Epithelial cell of prostate (primary cell): ENCODE measurements at places on chromosomes 5 and 9.
A peak's percentile ranks its signal among the peaks of the same experiment; 100 is the strongest.

DNA sequence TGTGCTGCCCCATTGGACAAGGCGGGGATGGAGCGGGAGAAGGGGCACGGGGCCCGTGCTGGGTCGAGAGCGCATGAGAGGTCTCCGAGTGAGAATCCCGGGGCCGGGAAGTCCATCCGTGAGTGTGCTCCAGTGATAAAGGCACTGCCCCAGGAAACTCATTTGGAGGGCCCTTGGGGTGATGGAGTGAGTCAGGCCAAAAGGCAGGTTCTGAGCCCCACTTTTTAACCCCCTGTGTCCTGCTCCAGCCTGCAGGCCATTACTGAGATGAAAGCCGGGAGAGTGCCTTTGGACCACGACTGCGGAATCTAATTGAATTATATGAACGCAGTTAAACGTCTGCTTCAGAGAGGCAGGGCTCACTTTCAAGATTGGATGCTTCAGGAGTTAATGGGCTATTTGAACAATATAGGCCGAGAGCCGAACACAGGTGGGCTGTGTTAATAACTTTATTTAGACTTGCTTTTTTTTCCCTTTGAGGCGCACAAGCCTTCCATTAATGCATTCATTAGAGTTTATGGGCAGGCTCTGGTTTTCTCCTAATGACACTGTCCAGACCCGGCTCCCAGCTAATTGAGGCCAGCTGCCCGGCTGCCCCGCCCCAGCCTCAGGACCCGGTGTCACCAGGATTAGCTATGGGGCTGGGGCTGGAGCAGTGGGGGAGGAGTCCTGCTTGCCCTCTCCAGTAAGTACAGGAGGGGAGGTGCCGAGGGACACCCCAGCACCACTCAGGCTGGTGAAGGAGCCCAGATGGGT lies 79.1 kb upstream of the LMX1B start:
- no peak for DNase-seq

DNA sequence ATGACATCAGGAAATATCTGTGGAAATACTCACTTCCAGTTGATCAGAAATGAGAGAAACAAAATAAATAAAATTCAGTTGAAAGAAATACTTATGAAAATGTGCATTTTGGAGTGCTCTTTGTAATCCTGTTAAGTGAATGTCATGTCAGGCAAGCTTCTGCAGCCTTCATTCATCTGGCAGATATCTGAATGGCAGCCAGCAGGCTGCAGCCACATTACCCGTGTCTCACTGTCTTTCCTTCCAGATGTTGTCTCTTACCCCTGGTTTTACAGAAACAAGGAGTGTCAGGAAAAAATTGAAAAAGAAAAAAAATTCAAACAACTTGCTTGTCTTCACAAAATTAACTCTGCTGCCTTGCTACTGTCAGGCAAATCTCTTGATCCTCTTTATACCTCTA lies 445.0 kb upstream of the RIOK2 start:
- DNase-seq: no peak

- DNase-seq: no peak
Measured at GRCh38 chr5:141533897-141534296, 45.0 kb downstream of the PCDHGC5 start.

DNA sequence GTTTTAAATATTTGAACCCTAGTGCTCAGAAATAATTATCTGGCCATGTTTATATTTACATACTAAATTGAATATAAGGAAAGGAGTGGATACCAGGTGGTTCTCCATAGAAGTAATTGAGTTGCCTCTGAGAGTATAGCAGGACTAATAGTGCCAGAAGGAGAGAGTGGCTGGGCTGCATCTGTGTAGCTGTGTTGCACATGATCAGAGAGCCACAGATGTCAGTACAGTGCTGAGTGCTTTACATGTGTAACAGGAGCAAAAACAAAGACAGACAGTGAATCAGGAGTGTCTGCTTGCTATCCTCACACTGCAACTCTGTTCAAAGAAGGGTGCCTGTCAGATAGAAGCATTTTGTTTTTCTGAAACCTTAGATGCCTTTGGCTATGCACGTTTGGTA lies 353.9 kb upstream of the PAPPA start:
- DNase-seq: no peak

DNA sequence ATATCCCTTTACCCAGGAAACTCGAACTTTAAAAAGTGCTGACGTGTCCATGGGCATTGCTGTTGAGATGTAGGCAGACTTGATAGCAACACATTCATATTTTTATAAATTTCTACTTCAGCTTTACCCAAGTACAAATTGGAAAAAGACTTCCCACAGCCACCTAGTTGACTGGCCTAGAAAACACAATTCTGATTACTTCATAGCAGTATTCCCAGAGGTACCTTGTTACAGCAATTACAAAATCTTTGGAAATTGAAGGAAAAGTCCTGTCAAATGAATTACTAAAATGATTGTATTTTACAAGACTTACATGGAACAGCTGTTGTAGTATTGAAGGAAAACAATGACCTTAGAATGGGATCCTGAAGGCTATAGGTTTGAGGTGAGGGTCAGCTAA lies 130.7 kb upstream of the NREP start:
- no peak for DNase-seq

DNA sequence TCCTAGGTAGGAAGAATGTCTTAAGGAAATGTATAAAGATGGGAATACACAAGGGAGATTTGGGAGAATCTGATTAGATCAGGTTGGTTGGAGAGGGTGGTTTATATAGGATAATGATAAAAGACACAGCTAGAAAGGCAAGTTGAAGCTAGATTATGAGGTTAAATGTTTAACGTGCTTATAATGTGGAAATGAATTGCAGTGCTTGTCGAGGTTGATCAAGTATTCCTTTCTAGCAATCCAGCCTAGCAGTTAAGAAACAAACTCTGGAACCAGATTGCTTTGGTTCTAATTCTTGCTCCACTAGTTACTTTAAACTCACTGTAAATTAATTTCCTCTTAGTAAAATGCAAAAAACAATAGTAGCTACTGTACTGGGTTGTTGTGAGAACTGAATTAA lies 76.5 kb downstream of the NIPBL start:
- DNase-seq: no peak

GRCh38 chr9:99050292-99050911 lies 54.5 kb upstream of the TGFBR1 start:
- no peak for DNase-seq

DNA sequence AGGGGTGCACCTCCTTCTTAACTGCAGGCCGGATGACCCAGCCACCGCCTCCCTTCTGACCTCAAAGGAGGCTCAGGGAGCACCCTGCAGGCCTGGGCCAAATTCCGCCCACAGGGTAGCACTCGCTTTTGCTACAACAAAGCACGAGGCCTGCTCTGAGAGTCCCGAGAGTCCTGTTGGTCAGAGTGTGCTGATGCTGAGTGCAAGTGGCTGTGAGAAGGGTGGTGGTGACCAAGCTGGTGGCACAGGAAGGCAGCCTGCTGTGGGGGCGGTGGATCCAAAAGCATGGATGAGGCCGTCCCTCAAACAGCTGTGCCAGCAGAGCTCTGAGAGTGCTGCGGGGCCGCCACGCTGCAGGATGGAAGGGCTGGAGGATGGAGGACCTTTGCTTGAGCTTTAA lies 101.8 kb downstream of the AK8 start:
- DNase-seq: no peak

DNA sequence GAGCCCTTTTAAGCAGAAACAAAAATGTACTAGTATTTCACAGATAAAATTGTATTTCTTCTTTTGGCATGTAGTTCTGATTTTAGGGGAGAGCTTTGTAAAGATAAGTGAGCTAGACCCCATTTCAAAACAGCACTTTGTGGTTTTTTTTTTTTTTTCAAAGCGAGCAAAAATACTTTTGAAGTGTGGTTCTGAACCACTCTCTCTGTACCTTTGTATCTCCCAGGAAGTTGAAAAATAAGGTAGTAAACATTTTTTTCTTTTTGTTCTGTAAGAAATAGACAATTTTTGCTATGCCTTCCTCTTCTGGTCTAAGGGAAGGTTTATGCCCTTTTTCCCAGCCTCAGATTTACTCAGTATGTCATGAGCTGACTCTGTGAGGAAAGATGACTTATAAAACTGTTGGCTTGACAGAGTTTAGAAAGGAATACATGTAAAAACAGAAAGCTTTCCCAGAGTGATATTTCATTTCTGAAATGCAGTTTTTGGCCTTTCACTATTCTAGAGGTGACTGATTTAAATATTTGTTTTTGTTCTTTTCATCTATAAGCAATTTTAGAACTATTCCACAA lies 12.5 kb downstream of the ERCC6L2 start:
- DNase-seq: no peak

DNA sequence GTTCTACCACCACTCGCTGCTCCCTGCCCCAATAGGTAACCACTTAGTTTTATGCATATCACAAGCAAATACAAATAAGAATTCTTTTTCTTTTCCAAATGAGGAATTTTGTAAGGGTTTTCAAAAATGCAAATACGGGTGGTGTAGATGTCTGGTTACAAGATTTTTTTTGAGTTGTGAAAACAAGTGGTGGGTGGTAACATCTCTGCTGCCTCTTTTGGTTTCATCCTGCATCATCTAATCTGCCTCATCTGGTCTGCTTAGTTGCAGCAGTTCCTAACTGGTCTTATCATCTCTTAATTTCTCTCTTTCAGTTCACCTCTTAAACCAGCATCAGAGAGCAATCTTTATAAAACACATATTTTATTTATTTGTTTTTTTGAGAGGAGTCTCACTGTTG lies 5.3 kb downstream of the NFX1 start:
- no peak for DNase-seq

DNA sequence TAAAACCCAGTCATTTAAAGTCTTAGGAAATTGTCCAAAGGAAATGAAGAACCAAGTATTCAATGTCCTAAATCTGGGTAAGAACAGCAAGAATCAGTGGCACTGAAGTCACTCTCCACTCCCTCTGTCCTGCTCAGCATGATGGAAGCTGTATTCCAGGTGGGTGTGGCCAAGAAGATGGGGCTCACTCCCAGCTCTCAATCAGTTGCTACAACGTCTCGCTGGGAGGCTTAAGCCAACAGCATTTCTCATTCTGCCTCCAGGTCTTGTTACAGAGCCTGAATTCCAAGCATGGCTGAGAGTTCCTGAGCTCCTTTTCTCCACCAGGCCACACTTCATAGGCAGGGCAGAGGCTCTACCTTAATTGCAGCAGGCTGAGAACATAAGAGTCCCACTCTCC lies 41.2 kb upstream of the TRIO start:
- no peak for DNase-seq

DNA sequence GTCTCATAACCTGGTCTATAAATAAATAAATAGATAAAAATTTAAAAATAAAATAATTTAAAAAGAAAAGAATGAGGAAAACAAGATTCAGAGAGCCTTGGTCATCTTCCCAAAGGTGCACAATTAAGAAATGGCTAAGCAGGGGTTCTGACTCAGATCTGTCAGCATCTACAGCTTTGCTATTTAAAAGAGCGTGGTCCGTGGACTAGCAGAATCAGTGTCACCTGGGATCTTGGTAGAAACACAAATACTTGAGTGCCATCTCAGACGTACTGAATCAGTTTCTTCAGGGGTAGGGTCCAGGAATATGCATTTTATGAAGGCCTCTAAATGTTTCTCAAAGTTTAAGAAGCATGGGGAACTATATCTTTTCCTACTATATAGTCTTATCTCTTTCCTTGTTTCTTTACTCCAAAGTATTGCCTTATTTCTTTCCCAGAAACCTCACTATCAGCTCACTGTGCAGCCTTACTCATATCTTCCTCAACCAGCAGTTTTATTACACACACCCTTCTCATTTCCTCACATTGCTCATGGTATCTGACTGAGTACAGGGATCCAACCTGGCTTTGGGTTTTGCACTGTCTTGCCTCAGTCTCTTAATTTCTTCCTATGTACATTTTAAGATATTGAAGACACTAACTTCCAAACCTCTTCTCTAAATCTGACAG lies 58.6 kb downstream of the TMC1 start:
- DNase-seq: no peak

GRCh38 chr9:29332789-29333188 lies 1759.5 kb upstream of the C9orf72 start:
- DNase-seq: peak; percentile 27

- no peak for DNase-seq
Measured at GRCh38 chr5:99248066-99248465, 319.3 kb upstream of the CHD1 start.

- no peak for DNase-seq
Measured at GRCh38 chr5:109328626-109329025, 81.1 kb downstream of the PJA2 start.
